ENCODE measurements at places on chromosomes 4 and X. TPM values are rescaled to one million over a fixed set of nuclear protein-coding genes. Genes with fewer than 3 reads are reported as not detected.

Gene UBL4A
- 59.2 TPM for total RNA-seq

Gene AWAT1
- not detected for total RNA-seq

Gene NPY2R
- total RNA-seq, result not detected

Gene AMOT
- total RNA-seq, result 3.9 TPM

Measured in uterine smooth muscle cell (primary cell).